GM19239 (cell line): ENCODE measurements at places on chromosomes 11 and 22.

DNA sequence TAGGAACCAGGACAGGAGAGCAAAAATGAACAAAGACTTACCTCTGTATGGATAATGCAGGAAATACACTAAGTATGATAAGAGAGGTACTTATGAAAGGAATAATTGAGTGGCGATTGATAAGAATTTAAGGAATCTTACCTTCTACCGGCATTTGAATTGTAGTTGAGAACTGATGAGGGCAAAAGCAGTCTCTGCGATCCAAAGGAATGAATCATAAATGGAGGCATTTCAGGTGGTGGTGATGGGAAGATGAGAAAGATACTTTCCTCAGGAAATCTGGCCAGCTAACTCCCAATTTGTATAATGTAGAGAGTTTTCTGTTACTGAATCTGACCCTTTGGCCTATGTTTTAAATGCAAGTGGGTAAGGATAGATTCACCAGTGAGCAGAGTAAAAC lies 71.9 kb upstream of the C11orf87 start:
- no peak for DNase-seq

DNA sequence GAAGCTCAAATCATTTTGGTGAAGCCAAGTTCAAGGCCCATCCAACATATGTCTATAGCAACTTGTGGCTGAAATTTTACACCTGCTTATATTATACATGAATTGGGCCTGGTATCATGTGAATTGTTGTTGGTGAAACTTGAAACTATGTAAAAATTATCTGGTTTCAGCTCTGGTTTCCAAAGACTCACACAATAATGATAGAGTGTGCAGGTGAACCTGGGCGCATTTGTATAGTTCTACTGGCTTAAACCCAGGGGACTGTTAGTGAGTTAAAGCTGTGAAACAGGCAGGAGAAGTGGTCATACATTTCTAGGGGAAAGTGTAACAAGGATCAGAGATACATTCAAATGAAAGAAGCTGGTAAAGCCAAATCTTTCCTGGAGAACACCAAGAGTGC lies 627.3 kb downstream of the METTL15 start:
- DNase-seq = no peak

DNA sequence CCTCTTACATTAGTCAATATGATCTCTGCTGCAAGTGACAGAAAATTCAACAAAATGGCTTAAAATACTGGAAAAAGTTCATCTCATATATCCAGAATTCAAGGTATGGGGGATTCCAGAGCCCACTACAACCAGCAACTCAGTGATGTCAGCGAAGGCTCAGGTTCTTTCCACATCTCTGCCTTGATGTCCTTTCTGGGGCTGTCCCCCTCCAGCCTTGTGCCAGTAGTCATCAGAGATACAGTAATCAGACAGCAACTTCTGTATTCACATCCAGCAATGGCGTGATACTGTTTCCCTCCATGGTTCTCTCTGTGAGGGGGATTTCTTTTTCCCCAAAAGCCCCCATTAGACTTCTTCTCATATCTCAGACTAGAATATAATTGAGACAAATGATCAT lies 103.4 kb upstream of the USP47 start:
- no peak for DNase-seq

- DNase-seq = no peak
Measured at GRCh38 chr22:17105143-17106129, 15.7 kb downstream of the TMEM121B start.

- no peak for DNase-seq
Measured at GRCh38 chr11:66391322-66391721, 19.8 kb upstream of the SLC29A2 start.

GRCh38 chr11:20360650-20361049 lies 2.9 kb upstream of the HTATIP2 start:
- DNase-seq = no peak

DNA sequence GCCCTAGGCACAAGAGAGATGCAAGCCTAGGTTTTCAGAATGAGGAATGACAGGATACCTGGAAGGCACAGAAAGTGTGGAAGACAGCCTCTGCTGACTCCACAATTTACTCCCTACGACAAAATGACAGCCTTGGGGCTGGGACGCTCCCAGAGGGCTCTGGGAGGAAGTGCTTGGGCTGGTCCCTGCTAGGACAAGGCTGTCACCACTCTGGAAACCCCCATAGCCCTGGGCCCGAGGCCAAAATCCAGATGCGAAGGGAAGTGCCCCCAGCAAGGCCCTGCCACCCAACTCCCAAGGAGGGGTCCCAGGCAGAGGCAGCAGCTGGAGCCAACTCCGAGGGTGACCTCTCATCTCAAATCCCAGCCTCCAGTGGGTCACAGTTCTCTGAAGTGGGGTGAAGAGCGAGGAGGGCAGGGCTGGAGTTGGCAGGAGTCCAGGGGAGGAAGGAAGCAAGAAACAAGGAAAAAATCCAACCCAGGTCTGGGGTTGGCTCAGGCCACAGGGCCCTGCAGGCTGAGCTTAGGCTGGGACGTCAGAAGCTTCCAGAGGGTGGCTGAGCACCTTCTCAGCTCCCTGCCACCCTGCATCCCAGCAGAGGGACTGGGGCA lies 6.3 kb upstream of the CDC42EP2 start:
- DNase-seq = no peak

- DNase-seq = no peak
Measured at GRCh38 chr11:107740271-107740670, 28.4 kb upstream of the SLN start.

DNA sequence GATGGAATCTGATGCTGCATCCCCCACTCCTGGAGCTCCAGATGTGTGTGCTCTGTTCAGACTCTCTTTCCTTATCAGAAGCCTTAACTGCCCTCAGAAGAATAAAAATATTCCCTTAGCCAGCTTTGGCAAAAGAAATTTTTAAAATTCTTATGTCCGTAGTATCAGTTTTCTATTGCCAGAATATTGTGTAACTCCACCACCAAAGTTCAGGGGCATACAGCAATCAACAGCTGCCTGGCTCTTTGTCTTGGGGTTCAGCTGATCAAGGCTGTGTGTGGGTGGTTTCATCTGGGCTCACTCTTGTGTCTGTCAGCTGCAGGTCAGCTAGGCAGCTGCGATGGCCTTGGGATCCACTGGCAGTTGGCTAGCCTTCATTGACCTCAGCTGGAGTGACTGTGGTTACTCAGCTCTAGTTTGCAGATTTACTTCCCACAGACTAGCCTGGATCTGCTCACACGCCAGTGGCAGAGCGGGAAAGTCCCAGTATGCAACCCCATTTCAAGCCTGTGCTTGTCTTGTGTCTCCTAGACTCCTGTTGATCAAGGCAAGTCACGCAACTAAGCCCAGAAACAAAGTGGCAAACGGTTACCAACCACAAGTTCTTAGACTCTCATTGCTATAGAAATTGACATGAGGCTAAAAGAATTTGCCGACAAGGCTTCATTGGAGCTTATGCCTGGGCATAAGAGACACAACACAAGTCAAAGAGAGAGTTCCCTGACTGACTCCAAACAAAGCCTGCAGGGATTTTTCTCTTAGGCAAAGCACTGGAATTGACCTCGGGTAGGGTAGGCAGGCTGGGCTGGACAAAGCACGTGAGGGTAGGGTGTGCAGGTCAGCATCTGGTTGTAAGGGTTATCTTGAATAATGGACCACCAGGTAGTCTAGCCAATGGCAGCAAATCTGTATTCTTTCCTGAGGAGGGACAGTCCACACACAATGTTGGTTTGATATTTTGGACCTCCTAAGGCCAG lies 7.5 kb downstream of the TMEM138 start:
- DNase-seq = no peak

DNA sequence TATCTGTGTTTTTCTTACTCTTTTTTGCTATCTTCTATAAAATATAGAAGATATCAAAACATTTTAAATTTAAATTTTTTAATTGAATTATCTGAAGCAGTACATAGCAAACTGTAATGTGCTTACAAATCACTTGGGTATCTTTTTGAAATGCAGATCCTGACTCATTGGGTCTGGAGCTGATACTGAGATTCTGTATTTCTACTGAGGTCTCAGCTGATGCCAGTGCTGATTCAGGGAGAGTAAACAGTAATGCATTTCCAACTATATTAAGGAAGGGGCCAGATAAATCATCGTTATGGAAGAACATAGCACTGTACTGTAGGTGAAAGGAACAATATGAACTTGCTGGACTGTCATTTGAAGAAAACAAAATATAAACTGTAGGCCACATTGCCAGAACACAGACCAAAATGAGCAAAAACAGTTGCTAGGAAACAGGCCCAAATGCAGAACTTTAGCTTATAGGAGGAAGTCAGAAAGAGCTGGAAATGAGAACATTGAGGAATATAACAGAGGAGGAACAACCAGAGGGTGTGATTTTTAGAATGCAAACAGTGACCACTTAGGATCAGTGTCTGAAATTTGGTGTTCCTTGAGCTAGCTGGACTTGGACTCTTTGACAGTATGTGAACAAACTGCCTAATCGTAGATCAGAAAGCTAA lies 3.3 kb downstream of the ARL14EP start:
- DNase-seq = no peak

DNA sequence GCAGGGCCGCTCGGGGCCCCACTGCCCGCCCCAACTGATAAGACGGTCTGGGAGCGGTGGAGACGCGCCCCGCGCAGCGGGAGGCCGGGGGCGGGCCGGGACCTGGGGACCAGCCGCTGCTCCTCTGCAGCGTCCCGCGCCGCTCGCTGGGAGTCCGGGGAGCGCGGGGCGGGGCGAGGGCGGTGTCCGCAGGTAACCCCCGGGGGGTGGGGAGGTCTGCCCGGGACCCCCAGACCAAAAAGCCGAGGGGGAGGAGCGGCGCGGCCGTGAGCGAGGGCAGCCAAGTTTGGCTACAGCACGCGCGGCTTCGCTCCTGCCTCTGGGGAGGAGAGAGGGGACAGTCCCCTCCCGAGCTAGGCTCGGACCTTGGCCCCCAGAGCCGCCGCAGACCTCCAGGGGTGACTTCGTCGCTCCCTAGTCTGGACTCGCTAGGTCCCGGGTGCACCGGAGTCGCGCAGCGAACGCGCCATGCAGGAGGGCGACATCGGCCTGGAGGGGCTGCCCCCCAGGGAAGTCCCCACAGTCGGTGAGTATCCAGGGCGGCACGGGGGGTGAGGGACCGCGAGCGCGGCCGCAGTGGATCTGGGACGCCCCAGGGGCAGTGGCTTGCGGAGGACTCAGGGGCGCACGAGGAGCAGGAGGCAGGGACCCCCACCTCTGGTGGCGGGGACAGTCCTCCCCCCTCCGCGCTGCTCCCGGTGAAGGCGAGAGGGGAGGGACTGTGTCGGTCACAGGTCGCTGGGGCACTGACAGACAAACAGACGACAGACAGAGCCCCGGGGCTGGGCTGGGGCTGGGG lies 92.3 kb upstream of the ANO1 start:
- no peak for DNase-seq

GRCh38 chr11:41099654-41100053 lies 359.8 kb downstream of the LRRC4C start:
- DNase-seq = no peak

DNA sequence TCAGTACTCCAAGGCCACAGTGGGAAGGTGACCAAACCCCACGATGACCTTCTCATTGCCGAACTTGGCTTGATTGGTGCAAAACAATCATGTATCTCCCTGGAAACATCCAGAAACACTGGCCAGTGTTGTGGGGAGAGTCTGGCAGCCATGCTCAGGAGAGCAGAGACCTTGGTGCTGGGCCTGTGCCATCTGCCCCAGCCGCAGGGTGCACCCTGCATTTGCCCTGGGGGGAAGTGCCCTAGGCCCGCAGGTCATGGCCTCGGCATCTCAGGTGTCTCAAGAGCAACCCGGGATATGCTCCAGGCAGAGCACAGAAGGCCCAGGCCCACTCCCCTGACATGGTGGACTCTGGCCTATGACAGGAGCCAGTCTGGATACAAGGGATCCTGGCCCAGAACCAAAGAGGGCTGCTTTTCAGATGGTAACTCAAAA lies 23.7 kb downstream of the ARVCF start:
- DNase-seq = no peak

DNA sequence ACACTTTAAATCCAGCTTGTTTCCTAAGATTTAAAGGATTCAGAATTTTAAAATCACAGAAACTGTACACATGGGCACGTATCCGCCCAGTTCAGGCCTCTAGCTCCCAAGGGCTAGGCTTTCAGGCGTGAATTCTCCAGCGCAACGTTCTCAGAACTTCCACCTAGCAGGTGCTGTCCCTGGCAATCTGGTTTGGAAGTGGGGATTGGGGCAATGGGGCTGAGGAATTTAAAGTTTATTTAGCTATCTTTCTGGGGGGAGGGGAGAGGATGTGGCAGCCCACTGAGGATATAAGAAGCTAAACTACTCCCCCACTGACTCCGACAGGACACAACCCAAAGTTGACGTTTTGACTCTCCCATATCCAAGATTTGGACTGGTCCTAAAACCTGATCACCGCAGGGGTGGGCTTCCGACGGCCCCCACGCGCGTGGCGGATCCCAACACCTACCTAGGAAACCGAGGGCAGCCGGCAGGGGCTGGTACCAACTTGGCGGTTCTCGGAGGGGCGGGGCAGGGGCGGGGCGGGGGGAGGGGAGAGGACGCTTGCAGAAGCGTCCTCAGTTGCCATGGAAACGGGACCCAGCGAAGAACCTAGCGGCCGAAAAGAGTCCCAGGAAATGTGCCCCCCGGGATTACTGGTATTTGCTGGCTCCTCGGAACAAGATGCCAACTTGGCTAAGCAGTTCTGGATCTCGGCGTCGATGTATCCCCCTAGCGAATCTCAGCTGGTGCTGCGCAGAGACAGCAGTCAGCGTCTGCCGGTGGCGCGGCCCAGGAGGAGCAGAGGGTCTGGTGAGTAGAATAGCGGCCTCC lies at the start of gene HOATZ:
Gene HOATZ (plus strand): TSS at position 563 of the 816 bp plus-strand sequence. CDS start 7 bp downstream, at position 570.
- DNase-seq = no peak

DNA sequence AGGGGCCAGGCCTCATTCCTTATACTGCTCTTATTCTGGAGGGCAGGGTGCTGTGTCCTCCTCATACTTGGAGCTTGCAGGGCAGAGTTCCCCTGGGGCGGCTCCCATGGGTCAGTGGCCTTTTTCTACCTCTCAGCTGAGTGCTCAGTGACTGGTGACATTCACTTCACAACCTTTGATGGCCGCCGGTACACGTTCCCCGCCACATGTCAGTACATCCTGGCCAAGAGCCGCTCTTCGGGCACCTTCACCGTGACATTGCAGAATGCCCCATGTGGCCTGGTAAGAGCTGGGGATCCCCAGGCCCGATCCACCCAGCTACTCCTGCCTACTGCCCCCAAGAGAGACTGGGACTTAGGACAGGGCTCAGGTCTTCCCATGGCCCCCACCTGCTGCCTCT lies 14.5 kb downstream of the OTOG start:
- no peak for DNase-seq

- no peak for DNase-seq
Measured at GRCh38 chr11:7609015-7609414, 64.3 kb downstream of the CYB5R2 start.

DNA sequence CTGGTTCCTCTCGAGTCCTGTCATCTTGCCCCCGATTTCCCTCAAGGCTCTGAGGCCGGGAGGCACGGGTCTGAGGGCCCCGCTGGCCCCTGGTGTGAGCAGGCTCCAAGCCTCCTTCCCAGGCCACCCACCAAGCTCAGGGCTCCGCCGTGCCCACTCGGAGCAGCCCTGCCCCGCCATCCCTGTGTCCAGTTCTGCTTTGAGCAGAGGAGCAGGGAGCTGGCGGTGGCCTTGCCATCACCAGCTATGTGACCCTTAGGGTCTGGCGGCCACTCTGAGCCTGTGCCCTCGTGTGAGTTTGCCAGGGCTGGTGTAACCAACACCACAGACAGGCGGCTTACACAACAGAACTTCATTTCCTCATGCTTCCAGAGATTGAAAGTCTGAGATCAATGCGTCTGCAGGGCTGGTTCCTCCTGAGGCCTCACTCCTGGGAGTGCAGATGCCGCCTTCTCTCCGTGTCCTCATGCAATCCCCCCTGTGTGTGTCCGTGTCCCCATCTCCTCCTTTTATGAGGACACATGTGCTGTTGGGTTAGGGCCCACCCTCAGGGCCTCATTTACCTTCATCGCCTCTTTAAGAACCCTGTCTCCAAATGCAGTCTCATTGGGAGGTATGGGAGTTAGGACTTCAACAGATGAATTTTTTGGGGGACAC lies 36.5 kb upstream of the CELSR1 start:
- DNase-seq = no peak

GRCh38 chr11:18304745-18305144 lies 17.2 kb downstream of the HPS5 start:
- DNase-seq = no peak
